ENCODE measurements at places on chromosomes 1 and 21.

- DNase-seq: no peak
Measured at GRCh38 chr1:111618081-111618480, 1.5 kb upstream of the RAP1A start.

GRCh38 chr1:167994560-167994959 lies 57.7 kb upstream of the MPC2 start:
- DNase-seq: no peak

DNA sequence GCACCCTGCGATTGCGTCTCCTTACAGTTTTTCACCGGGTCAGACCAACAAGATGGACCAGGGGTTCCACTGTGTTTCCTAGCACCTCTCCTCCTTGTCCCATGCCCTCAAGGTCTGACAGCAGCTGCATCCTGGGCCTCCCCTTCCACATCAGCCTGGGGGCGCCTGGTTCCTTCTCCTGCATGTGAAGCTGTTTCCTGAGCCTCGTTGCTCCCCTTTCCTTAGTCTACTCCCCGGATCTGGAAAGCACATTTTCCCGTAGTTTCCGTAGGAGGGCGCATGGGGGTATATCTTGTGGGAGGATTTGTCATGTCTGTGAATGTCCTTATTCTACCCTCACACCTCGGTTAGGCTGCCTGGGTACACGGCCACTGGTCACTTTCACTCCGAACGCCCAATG lies 6.1 kb downstream of the PRDM15 start:
- no peak for DNase-seq

DNA sequence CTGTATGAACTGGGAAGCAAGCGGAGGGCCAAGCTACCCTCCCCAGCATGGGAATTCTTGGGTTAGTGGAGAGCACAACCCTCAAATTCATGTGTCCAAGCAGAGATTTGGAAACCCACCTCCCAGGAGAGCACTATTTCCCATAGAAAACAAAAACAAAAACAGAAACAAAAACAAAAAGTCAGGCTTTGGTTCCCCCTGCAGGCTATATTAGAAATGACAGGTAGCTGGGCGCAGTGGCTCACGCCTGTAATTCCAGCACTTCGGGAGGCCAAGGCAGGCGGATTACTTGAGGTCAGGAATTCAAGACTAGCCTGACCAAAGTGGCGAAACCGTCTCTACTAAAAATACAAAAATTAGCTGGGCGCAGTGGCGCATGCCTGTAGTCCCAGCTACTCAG lies 10.8 kb downstream of the MINDY1 start:
- DNase-seq: peak; percentile 49

- peak; percentile 30 for DNase-seq
Measured at GRCh38 chr1:173914366-173914871, 2.7 kb downstream of the SERPINC1 start.

DNA sequence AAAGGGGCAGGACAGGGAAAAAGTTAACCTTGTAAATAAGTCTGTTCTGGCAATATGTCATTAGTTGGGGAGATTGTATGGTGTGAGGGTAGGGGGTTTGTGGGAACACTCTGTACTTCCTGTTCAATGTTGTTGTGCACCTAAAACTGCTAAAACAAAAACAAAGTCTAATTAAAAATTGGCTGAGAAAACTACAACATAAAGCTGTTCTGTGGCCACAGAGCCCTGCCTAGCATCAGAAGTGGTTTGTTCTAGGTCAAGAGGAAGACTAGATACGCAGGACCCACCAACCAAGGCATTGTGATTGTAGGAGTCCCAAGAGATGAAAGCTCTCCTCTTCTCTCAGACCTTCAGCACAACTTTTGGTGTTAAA lies 81.0 kb upstream of the LRRC8D start:
- DNase-seq: no peak

Measured in CD4-positive, alpha-beta T cell treated with Interleukin-15 for 4 hours (primary cell).